ENCODE measurements at places on chromosomes 16 and 17. TPM values are rescaled to one million over a fixed set of nuclear protein-coding genes. Genes with fewer than 3 reads are reported as not detected.

DNA sequence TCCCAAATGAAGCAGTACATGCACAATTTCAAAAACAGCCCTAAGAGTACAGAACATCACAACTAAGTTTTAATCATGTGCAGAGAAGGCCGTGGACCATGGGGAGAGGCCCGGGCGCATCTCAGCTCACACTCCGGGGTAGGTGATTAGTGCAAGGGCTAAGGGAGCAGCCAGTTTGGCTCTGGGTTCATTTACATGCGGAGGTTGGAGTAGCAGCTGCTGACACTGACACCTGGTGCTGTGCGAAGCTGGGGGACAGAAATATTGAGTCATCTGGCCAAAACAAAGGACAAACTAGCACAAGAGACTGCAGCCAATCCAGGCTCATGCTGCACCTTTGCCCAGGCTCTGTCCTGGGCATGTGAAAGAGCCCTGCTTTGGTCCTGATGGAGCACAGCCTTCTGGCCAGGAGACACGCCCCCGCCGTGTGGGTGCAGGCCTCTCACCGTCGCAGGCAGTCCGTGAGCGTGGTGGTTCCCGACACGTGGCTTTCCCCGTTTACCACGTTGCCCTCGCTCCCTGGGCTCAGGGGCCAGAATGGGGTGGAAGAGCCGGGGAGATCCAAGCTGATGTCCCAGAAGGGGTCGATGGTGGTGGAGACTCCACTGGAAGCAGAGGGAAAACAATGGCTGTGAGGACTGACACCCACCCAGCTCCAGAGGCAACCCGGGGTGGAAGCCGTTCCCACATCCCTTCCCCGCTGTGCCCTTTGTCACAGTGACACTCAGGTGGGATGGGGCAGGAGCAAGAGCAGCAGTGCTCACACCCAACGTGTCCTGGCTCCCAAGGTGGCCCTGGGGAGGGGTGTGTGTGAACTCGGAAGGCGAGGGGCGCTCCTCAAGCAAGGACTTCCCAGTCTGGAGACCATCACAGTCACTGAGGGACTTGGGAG lies 31.9 kb downstream of the USP22 start:
- no peak for DNase-seq

- no peak for DNase-seq
Measured at GRCh38 chr16:60310846-60311445, 1576.8 kb upstream of the GOT2 start.

DNA sequence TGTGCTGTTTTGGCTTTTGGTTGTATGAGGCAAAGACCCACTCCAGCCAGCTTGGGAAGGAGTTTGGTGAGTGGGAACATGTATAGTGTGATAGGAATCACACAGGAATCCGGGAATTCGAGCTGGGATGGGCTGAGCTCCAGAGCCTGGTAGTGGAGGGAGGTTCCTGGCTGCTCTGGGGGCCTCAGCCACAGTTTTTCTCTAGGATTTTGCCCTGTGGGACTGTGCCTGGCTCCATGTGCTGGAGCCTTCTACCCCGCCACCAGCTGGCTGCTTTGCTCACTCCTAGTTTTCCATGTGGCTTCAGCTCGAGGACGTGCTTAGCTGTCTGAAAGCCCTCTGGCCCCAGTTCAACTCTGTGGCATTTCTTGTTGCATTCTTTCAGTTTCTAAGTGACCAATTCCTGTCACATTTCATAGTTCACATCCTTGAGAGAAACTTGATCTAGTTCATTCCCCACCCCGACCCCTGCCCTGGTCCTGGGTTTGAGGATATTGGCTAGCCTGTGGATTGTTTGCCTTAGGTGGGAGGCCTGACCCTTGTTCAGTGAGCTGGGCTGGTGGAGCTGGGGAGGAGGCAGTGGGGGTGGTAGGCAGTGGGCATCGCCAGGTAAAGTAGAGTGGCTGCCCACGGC lies 5.0 kb downstream of the SEC14L1 start:
- DNase-seq = peak; percentile 81

GRCh38 chr16:23152386-23153178 lies 3.3 kb upstream of the USP31 start:
- no peak for DNase-seq

TRIM72 gene
- total RNA-seq = not detected
